ENCODE measurements at places on chromosomes 4 and X.

DNA sequence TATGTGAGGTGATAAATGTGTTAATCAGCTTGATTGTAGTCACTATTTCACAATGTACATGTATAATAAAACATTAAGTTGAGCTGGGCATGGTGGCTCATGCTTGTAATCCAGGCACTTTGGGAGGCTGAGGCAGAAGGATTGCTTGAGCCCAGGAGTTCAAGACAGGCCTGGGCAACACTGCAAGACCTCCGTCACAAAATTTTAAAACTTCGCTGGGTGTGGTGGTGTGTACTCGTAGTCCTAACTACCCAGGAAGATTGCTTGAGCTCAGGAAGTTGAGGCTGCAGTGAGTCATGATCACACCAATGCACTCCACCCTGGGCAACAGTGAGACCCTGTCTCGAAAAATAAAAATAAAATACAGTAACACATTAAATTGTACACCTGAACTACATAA is 20.1 kb downstream of the LYAR start:
- peak; percentile 42 for DNase-seq

- DNase-seq: no peak
These were observed 302.5 kb downstream of the PCDH7 start for GRCh38 chr4:31022702-31023101.

DNA sequence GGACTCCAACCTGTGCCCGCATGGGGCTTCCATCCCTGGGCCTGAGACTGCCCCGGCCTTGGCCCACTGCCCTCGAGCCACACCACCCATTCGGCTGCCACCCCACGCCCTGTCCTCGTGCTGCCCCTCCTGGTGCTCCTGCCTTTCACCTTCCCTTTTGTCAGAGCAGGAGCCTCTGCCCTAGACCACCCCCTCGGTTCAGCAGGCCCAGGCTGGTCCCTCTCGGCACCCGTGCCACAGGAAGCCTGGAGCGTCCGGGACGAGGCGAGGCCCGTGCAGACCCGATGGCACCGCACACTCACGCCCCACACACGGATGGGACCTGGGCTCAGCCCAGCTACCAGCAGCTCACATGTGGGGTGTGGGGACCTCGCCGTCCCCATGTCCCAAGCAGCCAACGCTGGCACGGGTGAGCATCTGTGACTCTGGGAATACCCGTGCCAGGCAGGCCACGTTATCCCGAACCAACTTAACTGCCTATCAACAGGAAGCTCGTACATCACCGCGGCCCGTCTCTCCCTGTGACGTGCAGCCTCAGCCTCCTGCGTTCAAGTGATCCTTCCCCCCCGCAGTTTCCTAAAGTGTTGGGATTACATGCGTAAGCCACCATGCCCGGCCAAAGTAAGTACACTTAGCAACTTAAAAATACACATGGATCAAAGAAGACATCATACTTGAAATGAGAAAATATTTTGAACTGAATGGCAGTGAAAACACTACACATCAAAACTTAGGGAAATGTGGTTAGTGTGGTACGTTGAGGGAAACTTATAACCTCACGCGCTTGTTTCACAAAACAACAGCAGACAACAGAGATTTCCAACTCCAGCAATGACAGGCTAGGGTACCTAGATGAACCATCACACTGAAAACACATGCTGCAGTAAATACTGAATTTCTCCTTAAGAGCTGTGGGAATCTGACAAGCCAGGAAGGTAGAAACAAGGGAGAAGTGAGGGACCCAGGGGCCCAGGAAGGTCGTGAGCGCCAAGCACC is 29.0 kb downstream of the LRPAP1 start:
- DNase-seq: no peak

DNA sequence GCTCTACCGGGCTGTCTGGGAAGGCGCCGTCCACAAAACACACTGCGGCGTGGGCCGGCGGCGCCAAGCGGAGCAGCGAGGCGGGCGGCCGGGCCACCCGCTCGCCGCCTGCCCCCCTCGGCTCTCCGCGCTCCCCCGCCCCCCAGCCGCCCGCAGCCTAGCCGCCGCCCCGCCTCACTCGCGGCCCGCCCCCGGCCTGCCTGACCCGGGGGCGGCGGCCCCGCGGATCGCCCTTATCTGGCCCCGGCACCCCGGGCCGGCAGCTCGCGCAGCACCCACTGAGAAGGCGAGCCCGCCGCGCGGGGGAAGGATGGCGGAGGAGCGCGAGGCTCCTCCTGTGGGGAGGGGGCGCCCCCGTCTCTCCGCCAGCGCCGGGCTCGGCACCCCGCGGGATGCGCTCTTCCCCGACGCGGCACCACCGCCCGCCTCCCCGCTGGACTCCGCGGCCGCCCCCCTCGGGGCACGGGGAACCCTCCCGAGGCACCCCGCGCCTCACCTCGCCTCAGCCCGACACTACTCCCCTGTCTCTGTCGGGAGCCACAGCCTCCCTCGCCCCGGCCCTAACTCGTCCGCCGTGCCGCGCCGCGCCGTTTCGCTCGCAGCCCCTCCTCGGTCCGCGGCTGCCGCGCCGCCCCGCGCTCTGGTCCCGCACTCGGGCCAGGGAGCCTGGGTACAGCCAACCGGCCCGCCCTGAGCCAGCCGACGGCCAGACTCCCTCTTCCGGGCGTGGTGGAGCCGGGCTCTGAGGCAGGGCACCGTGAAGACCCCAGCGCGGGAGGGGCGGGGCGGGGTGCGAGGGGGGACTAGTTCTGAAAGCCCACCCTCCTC is 566 bp downstream of the ATP11C start:
- no peak for DNase-seq

DNA sequence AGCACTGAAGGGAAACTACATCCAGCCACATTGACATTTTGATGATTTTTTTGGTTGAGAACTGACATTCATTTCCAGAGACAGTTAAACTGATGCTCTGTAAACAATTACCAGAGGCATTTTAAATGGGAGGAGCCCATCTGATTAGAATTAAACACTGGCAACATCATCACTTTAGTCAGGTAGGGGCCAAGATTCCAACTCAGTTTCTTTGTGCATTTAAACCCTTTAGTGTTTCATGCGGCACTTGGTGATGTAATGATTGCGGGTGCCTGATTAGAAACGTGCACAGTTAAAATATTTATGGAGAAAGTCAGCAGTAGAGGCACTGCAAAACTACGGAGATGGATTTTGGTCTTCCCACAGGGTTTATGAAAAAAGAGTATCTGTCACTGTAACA is 16.1 kb downstream of the TNIP3 start:
- no peak for DNase-seq

- peak; percentile 64 for DNase-seq
These were observed 123.7 kb downstream of the CBR4 start for GRCh38 chr4:168886351-168886750.

DNA sequence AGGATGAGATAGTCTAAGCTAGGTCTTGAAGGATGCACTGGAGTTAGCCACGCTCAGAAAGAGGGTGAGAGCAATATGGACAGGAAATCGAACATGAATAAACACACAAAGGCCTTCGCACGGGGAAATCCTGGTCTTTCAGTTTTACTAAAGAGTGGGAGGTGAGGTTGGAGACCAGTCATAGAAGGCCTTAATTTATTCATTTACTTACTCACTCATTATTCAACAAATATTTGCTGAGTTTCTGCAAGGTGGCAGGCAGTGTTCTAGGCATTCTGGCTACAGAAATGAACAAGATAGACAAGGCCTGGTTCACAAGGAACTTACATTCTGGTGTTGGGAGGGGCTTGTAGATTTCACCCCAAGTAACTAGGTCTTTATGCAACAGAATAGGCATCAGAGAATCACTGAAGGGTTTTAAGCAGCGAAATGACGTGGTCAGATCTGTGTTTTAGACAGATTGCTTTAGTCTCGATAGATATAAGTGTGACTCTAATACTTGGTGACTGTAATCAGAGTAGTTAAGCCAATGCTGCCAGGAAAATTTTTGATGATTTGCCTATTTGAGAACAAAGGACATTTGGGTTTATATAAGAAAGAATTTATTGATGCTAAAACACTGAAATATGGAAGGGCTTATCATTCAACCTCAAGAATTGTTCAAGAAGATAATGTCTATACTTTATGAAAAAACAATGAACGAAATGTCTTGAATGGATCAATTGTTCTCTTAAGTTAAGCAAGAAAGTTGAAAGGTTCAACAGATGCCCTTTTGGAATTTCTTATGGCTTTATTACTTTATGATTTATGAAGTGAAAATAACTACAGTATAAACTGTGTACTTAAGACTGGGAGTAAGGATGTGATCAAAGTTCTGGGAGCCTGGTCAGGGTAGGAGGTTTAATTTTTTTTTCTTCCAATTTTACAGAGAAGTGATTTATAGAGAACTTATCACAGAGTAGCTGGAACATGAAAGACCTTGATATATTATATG is 184.4 kb upstream of the CASK start:
- no peak for DNase-seq

- DNase-seq: no peak
These were observed 679 bp upstream of the MSL3 start for GRCh38 chrX:11757397-11757718.

DNA sequence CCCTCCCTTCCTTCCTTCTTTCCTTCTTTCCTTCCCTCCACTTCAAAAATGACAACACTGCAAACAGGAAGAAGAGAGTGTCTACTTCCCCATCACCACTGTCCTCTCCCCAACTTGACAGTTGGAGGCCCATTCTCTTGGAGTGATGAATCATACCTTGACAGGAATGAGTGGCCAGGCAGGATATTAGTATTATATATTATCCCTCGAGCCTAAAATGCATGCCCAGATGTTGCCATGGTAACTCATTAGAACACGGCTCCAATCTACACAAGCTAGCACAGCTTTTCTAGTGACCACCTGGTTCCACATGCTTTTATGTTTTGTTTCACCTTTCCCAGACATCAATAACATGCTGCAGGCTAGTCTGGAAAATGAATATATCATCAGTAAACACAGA is 71.3 kb upstream of the LHFPL1 start:
- DNase-seq: no peak

GRCh38 chr4:40038977-40039376 is 17.7 kb upstream of the N4BP2 start:
- peak; percentile 6 for DNase-seq

GRCh38 chr4:156475322-156475721 is 496.3 kb downstream of the PDGFC start:
- peak; percentile 80 for DNase-seq

GRCh38 chr4:10134141-10134540 is 17.5 kb upstream of the WDR1 start:
- no peak for DNase-seq

DNA sequence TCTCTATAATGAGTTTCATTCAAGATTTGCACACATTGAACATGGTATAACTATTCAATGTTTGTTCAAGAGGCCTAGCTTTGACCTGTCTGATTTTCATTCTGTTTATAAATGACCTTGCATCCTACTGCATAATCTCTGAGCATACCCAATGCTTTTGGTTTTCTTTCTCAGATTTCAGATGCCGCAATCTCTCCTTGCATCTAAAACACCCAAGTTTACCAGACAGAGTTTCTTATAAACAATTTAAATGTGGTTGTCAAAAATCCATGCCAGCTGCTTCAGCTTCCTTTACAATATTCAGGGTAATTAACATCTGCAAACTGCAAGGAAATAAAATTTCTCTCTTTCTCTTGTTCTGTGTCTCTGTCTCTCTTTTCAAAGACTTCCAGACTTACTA is 123.0 kb upstream of the PCDH18 start:
- no peak for DNase-seq

GRCh38 chrX:18613930-18614639 is 57.8 kb downstream of the RS1 start:
- DNase-seq: no peak

GRCh38 chrX:66232296-66232695 is 68.2 kb downstream of the HEPH start:
- no peak for DNase-seq

DNA sequence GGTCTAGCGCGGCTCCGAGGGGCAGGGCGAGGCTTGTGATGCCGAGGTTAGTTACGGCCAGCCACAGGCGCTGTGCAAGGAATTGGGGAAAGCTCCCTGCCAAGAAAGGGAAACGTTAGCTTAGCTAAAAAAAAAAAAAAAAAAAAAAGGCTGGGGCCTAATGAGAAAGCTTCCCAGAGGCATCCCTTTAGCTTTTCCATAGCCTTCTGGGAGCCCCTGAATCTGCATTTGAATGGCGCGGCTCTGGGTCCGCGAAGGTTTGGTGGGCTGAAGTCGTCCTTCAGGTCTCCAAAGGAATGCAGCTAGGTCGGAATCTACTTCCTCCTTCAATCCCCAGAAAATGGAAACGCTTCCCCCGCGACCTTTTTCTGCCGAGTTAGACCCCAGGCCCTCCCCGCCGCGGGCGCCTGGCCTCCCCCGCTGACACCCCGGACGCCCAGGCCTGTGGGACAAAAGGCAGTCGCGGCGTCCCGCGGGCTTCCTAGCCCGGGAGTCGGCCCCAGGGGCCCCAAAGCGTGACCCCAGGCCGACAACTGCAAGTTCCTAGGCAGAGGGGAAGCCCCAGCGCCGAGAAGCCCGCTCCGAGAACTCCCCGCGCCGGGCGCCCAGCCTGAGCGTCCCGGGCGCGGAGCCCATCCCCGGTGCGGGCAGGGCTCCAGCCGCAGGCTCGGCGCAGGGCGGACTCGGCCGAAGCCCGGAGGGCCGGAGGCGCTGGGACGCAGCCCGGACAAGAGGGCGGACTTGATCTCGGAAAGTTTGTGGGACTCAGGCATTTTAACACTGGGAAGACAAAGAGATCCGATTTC is 605 bp upstream of the FAT1 start:
- peak; percentile 56 for DNase-seq

GRCh38 chrX:37314531-37314930 is 34.6 kb upstream of the PRRG1 start:
- peak; percentile 31 for DNase-seq

GRCh38 chr4:6076391-6076790 is 58.2 kb upstream of the C4orf50 start:
- DNase-seq: no peak

DNA sequence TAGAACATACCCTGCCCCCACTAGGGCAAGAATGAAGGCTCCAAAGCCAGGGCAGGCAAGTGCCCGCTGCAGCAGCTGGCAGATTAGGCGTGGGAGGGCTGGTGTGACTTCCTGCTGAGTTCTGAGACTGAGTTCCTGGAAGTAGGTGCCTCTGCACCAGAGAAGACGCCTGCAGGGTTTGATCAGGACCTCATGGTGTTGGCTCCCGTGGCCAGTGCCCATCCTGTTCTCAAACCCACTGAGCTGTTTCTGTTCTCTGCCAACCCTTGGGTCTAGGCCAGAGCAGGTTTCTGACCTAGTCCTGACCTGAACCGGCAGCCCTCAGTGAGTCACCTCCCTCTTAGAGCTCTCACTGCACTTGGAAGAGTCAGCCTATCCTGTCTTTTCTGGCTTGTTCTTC is 220.7 kb downstream of the HS6ST2 start:
- no peak for DNase-seq

GRCh38 chrX:116230130-116230898 is 59.8 kb downstream of the AGTR2 start:
- no peak for DNase-seq

DNA sequence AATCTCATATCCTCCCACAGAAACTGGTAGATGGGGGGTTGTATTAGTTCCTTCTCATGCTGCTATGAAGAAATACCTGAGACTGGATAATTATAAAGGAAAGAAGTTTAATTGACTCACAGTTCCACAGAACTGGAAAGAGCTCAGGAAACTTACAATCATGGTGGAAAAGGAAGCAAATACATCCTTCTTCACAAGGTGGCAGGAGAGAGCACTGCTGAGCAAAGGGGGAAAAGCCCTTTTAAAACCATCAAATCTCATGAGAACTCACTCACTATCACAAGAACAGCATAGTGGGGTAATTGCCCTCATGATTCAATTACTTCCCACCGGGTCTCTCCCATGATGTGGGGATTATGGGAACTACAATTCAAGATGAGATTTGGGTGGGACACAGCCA is 250.5 kb upstream of the GPRIN3 start:
- DNase-seq: no peak

GRCh38 chrX:100980608-100981497 is 11.3 kb downstream of the ARL13A start:
- peak; percentile 81 for DNase-seq

- no peak for DNase-seq
These were observed 390.9 kb downstream of the FAT4 start for GRCh38 chr4:125705681-125706080.

Data from astrocyte of the spinal cord (primary cell).